GM18507 (cell line): ENCODE measurements at places on chromosomes 5 and 9.

GRCh38 chr5:170479484-170479883 lies 24.3 kb upstream of the KCNIP1 start:
- DNase-seq, result no peak

- DNase-seq, result no peak
These were observed 145.4 kb downstream of the GADD45G start for GRCh38 chr9:89750117-89750791.

- no peak for DNase-seq
These were observed 102.5 kb downstream of the LIFR start for GRCh38 chr5:38453921-38454320.

- peak; percentile 3 for DNase-seq
These were observed 57.1 kb downstream of the TBCA start for GRCh38 chr5:77718934-77719610.

DNA sequence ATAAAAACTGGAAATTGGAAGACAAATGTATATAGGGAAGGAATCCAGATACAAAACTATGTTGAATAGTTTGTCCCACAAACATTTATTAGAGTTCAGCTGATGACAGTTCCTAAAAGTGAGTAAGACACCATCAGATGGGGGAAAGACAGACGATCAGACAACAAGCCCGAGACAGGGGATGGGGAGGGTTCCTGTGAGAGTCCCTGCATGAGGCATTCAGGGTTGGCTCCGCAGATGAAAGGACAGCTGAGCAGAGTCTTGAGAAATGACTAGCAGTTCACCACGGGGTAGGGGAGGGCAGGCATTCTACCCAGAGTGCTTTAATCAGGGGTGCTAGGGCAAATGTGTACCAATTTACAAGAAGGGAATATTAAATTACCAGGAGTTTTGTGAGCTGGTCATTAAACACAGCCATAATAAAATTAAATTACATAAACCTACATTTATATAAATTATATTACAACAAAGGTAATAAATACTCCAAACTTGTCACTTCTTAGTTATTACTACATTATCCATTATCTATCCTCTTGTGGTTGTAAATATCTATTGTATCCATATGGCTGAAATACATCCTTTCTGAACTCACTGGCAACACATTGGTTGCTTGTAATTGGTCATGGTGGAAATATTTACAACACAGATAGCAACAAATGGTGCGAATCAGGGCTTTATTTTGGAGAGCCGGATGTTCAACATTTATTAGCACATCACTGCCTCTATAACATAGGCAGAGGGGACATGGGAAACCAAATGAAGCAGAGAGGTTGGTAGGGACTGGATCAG lies 27.8 kb downstream of the TNFSF15 start:
- DNase-seq, result no peak

DNA sequence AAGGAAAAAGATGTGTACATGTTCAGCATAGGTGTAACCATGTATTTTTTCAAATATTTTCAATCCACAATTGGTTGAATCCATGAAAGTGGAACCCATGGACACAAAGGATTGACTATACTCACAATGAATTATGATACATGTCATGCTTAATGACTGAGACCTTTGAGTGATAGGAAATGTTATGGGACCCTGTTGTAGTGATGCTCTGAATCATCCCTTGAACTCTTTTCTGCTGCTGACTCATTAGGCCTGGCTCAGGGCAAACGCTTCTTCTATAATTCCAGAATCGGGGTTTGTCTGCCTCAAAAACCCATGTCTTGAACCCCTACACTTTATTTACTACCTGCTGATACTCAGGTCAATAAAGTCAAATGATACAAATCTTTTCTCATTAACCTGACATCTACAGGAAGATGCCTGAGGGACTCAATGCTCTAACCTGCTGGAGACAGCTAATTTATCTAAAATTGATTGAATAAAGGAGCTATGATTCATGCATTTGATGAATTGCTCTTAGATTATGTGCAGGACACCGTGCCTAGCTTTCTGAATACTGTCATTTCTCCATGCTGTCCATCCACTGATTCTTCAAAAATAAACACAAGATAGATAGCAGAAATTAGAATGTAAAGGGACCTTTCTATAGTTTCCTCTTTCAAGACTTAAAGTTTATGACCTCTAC lies 260.1 kb downstream of the PRELID2 start:
- no peak for DNase-seq

- peak; percentile 81 for DNase-seq
These were observed 18.7 kb downstream of the LCP2 start for GRCh38 chr5:170278611-170279458.

DNA sequence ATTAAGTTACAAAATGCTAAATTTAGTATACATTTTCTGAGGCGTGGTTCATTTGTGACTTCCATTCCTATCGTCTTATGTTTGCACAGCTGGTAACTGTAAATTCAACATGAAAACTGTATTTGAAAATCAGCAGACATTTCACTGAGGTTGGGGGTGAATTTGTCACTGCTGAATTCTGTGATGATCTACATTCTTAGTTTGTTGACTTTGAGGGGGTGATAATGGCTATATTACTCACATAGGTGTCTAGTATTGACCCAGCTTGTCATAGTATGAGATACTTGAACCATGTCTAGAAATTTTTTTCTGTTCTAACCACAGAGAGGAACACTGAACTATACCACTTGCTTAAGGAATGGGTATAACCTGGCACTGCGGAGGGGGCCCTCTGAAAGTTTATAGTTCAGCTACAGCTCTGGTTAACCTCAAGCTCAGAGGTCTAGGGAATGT lies 313.3 kb downstream of the PIK3R1 start:
- no peak for DNase-seq

- no peak for DNase-seq
These were observed 7.1 kb downstream of the LRRC26 start for GRCh38 chr9:137162505-137163364.

DNA sequence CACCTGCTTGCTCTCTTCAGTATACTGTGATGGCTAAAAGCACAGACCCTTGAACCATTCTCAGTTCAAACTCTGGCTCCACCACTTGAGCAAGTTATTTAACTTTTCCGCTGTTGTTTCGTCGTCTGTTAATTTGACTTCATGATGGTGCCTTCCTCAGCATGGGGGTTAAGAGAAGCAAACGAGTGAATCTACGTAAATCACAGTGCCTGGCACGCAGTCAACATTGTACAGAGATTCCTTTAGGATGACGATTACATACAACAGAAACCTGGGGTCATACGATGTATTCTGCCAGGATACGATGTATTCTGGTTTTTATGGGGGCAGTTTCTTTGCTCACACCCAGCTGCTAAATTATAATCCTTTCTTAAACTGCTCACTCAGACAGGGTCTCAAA lies 515.6 kb downstream of the CCDC171 start:
- DNase-seq, result no peak

DNA sequence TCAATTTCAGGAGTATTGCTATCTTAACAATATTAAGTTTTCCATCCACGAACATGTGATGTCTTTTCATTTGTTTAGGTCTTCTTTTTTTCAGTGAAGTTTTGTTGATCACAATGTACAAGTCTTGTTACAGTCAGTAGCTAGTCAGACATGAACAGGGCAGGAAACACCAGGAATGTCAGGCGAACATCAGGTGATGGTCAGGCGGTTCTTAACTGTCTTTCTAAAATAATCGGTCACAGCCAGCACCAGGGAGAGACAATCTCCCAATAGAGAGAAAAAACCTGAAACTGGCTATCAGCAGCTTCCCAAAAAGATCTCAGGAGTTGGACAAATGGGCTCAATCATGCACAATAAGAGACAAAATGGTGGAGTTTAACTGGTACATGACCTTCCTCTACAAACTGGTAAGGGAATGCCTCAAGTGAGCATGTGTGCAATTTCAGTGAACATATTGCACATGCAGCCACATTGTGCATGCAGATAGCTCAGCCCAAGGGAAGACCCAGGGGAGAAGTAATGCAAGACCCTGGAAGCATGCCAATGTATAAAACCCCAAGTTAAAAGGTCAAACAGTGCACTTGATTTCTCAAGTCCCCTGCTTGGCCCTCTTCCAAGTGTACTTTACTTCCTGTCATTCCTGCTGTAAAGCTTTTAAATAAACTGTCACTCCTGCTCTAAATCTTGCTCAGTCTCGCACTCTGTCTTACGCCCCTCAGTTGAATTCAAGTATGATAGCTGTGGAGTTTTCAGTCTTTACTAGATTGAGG lies 176.1 kb upstream of the RASEF start:
- no peak for DNase-seq

DNA sequence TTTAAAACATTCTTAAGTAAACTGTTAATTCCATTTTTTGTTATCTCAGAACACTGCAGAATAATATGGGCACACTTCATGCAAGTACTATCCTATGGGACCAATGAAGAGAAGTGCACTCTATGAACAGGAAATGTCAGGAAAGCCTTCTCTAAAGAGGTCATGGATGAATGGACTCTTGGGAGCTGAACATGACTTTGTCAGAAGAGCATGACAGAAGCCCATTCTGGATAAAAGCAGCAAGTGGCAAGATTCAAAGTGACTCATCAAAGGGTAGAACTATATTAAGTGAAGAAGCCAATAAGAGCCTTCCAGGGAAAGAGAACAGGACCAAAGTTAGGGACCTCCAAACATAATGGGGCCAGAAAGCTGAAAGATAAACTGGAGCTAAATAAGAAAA lies 94.0 kb downstream of the RAPGEF6 start:
- DNase-seq, result no peak

GRCh38 chr5:172453206-172453985 lies 929 bp downstream of the SH3PXD2B start:
- no peak for DNase-seq

- DNase-seq, result no peak
These were observed 176.4 kb downstream of the KIF4B start for GRCh38 chr5:155189981-155190380.

- peak; percentile 81 for DNase-seq
These were observed at the start of gene FGFR4 for GRCh38 chr5:177086654-177087397. TSS of gene FGFR4 (plus strand) at chr5:177086915. CDS start at chr5:177089603, 2,688 bp downstream.

DNA sequence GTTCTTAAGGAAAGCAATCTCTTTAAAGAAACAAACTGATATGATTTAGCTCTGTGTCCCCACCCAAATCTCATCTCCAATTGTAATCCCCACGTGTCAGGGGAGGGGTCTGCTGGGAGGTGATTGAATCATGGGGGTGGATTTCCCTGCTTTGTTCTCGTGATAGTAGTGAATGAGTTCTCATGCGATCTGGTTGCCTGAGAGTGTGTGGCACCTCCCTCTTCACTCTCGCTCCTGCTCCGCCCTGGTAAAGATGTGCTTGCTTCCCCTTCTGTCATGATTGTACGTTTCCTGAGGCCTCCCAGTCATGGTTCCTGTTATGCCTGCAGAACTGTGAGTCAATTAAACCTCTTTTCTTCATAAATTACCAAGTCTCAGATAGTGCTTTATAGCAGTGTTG lies 412.7 kb upstream of the SMC2 start:
- no peak for DNase-seq

GRCh38 chr5:146273109-146273508 lies 65.5 kb upstream of the POU4F3 start:
- DNase-seq, result no peak

DNA sequence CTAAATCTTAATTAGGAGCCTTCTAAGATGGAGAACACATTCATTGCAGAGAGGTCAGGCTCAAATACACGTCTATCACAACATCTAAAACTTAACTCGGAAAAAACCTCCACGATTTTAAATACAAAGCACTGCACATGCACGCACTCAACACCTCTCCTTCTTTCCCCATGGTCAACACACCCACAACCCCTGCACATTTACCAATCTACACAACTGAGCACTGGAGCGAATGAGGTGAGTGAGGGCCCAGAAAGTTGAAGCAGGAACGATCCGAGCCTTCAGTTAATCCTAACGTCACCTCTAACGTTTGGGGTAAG lies 278 bp upstream of the NIPSNAP3A start:
- no peak for DNase-seq

GRCh38 chr5:175745210-175745609 lies 87.3 kb downstream of the HRH2 start:
- DNase-seq, result no peak

DNA sequence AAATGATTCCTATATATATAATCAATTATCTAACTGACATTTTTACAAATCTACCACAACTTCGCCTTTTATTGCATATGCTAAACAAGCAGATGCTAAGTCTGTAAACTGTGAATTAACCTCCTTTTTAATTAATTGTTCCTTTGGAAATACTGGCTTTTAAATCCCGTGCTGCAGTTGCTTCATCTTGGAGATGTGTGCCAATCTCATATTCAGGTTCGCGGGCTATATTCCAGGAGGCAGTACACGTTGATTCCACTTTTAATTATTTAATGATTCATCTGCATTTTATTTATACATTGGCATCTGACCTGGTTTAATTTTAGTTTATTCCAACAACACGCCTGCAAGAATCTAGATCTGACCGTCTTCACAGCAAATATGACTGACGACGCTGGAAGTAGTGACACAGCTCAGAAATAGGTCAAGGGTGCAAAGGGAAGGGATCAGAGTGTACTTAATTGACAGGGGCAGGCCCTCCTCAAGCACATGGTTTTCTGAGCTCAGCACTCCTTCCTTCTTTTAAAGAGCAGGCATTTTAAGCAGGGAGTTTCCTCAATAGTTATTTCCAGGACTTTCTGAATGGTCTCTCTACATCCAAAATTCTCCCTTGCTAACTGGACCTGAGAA lies 125.2 kb downstream of the GLIS3 start:
- no peak for DNase-seq

DNA sequence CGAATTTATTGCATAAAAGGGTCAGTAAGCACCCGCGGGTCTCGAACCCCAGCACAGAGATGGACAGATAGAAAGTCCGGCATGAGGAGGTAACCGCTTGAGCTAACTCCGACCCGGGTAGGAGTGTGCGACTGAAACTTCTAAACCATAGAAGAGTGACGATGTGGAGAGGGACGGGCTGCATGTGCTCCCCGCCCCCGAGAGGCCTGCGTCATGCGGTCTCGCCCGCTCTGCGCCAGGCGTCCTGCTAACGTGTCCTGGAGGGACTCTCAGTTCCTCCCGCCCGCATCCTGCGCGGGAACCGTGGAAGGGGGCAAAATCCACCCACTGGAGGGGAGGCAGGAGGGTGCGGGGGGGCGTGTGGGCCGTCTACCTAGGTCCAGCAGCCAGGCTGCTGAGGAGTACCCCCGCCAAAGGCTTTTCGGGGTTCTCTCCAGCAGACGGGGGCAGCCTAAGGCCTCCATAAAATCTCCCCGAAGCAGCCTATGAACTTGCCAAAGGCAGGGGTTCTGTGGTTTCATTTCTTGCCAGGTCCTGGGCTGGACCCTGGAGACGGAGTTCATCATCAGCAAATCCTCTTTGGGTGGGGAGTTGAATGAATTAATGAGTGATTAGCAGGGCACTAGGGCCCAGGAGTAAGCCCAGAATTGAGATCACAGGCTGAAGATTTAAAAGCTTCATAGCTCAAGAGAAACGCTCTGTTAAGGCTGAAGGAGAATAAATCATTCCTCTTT lies 51.9 kb downstream of the TGFBI start:
- DNase-seq, result peak; percentile 58
